ENCODE measurements at places on chromosomes 4 and X.

DNA sequence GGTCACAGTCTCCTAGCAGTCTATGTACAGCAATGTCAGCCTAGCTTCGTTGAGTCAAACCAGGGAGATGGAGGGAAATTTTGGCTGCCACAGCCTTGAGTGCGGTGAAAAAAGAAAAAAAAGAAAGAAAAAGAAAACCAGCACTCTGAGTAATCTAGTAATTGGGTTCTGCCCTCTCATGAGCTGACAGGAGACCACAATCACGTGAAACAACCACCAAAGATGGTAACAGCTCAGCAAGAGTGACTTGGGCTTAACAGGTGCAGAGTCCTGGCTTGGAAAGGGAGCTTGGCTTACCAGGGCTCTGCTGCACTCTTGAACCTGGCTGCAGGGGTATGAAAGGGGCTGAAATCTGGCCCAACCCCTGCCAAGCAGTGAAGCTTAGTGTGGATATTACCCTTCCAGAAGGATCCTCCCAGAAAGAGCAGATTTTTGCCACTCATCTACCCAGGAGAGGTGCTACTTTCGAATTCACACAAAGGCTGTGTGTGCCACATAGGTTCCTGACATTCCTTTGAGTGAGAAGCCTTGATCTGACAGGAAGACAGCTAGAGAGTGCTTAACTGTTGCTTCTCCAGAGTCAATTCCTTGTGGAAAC is 350.3 kb downstream of the PTTG2 start:
- DNase-seq, result no peak

DNA sequence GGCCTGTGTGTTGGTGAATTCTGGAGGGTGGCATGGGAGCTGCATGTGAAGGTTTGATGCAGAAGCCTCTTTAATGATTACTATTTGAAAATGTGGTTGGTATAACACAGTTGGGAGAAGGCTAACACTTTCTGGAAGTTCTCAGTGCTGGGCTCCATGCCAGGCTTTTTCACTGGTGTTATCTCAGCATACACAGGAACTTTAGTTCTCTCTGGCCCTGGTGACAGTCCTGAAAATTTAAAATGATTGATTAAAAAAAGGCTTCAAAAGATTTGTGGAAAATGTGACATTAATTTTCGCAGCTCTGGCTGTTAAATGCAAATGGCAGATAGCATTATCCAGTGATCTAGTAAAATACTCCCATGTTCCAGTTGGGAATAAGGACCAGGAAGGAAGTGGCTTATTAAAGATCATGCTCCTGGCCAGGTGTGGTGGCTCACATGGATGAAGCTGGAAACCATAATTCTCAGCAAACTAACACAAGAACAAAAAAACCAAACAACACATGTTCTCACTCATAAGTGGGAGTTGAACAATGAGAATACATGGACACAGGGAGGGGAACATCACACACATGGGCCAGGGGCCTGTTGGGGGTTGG is 36.6 kb downstream of the DIPK2B start:
- DNase-seq, result no peak

DNA sequence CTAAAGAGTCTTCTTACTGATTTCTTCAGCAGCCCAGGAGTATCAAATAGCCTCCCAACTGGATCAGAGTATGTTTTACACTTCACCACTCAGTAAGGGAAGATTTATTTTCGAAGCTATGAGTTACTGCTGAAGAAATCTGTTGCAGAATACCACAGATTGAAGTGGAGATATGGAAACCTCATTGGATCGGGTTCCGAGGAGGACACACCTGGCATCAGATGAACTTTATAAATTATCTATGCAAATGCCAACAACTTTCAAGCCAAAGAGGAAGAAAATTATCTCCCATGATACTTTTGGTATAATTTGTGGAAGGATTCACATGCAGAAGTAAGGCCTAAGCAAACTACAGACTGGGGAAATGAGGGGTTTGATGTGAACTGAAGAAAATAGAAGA is 515.9 kb upstream of the NDST4 start:
- DNase-seq, result no peak

DNA sequence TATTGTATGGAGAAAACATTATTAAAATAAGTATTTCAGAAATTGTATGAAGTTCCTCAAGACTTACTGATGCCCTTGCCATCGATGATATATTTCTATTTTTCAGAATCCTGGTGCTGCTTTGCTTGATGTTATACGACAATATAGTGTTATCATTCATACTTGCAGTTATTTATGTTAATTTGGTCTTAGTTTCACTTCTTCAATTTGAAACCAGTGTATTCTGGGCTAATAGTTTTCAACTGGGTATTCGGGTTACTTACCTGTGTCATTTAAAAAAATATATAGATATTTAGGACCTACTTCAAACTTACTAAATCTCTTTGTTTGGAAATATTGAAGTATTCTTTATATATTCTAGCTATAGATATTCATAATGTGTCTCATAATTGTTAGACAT is 1414.7 kb downstream of the C4orf33 start:
- no peak for DNase-seq

- DNase-seq, result no peak
Observed at GRCh38 chrX:15761564-15762191, 23.6 kb downstream of the CA5B start.

- DNase-seq, result no peak
Observed at GRCh38 chr4:118850488-118851173, 14.7 kb upstream of the SEC24D start.

- DNase-seq, result no peak
Observed at GRCh38 chrX:2898846-2899512, 30.2 kb downstream of the ARSD start.

DNA sequence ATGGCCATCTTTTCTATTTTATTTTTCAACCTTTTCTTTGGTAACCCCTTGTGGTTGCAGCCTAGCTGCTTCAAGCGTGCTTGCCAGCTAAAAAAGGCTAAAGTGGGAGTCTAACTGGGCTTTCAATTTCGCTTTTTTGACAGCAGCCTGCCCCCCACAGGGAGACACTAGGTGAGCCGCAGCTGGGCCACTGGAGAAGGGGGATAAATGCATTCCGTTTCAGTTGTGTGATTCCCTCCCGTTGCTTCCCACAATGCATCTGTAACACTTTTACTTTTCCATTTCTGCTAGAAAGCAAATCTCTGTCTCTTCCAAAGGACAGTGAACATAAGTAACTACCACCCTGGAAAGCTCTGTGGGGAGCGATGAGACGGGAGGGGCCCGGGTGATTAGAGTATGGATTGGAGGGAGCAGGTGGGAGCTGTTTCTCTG is 86.3 kb upstream of the RAPGEF2 start:
- DNase-seq, result no peak

DNA sequence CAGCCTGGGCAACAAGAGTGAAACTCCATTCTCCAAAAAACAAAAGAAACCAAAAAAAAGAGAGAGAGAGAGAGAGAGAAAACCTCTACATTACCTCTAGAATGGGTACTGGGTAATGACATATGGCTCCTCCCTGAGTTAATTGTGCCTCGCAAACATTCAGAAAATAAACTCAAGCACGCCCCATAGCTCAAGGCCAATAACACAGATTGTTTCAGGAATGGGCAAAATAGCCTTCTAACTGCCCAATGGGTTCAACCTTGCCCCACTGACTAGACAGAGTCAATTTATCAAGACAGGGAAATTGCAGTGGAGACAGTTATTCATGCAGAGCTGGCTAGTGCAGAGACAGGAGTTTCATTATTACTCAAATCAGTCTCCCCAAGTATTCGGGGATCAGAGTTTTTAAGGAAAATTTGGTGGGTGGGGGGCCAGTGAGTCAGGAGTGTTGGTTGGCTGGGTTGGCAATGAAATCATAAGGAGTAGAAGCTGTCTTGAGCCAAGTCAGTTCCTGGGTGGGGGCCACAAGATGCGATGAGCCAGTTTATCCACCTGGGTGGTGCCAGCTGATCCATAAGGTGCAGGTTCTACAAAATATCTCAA is 25.1 kb downstream of the NIPAL1 start:
- DNase-seq, result no peak

DNA sequence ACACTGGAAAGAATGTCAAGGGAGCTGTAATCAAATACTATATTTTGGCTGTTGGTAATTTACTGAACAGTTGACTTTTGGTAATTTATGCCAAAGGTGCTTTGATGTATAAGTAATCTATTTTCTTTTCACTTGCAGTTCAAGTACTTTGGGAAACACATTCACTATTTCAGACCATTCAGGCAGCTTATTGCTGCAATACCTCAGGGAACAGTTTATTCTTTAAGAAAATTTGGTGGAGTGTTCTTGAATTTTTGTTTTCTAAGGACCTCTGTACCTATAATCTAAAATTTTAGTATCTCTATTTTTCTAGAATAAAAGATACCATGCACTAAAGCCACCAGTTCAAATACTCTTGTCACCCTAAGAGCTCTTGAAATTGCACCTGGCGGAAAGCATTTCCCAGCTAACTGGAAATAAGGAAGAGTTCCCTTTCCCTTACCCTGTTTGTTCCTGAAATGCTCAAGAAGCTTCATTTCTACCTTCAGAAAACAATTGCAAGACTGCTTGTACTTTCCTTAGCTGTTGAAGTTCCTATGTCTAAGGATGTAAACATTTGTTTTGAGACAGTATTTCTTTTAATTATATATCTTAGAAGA is 633.5 kb upstream of the FAT1 start:
- DNase-seq, result no peak

DNA sequence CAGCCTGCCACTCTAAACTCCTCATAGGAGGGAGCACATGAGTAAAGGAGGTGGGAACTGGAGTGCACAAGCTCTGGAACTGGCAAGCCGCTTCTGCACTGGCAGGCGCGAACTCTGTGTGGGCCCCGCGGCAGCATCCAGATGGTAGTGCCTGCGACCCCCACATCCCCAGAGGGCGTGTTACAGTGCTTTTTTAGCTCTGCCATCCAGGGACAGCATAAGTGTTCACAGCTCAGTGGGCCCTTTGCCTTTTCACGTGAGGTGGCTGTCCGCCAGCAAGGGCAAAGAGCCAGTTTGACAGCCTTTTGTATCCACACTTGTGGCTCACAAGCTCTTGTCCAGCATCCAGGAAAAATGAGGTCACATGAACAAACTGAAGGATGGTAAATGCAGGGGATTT is 581.6 kb upstream of the DIAPH2 start:
- no peak for DNase-seq

DNA sequence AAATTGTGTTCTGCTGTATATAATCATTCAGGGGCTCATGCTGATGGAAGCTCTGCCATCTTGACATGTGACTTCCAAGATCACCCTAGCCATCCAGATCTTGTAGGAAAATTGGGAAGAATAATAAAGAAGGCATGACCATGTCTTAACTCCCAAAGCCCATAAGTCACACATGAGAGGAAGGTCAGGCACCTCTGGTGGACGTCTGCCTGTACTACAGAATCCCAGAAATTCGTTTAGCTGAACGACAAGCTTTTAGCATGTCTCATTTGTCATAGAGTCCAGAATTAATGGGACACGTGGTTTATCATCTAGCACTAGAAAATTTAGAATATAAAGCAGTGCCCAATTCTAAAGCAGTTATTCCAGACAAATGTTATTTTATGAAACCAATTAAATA is 212.7 kb downstream of the CENPC start:
- DNase-seq, result no peak

DNA sequence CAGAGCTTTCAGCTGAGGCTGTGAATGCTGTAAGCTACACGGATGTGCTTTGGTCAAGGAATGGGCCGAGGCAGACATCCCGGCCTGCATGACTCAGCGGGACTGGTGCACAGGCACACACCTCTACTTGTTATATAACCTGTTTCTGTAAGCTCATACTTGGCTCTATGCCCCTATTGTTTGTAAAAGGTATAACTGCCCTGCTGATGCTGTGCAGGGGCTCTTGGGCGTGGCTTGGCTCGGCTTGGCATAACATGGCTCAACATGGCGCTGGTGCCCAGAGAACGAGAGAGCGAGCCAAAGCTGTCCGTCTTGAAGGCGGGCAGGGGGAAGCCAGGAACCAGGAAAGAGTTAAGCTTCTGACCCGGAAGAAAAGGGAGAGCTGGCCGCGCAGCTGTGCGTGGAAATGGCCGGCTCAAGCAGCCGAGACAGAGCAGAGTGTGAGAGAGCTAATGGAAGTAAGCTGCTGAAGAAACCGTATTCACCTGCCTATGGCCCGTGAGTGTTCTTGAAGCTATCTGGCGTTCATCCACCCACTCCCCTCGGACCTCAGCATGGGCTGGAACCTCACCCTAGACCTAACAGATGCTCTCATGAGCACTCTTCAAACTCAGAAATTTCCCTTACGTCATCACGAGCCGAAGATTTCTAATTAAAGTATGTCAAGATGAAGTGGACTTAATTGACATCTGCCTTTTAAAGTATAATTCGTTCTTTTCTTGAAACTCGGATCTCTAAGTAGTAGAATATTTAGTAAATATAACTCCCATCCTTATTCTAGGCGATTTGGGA is 286.3 kb upstream of the AGA start:
- no peak for DNase-seq

DNA sequence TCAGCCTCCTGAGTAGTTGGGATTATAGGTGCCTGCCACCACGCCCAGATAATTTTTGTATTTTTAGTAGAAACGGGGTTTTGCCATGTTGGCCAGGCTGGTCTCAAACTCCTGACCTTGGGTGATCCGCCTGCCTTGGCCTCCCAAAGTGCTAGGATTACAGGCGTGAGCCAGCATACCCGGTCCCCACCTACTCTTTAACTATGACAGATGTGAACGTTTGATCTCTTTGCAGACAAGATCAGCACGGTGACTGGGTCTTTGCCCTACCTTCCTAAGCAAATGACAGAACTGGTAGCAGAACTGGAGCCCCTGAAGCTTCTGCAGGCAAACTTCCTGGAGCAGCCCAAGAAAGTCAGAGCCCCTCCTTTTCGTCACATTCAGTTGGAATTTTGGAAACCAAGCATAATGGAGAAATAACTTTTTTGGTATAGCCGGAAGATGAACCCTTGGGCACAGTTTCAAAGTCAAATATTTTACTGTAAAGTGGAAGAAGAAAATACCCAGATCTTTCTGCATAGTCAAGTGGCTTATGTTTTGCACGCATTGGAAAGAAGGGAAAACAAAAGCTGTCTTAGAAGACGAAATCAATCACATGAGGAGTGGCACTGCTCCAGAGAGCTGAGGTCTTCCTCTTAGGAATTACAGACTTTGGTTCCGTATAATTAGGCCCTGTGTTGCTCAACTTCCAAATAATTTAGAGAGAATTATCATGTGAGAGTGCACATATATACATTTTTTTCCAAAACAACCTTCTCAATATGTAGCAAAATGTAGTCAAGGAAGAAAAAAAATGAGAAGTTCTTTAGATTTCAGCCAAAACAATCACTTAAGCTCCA is 90.6 kb downstream of the SORBS2 start:
- no peak for DNase-seq

- DNase-seq, result no peak
Observed at GRCh38 chr4:138835832-138836533, 179.6 kb upstream of the NOCT start.

DNA sequence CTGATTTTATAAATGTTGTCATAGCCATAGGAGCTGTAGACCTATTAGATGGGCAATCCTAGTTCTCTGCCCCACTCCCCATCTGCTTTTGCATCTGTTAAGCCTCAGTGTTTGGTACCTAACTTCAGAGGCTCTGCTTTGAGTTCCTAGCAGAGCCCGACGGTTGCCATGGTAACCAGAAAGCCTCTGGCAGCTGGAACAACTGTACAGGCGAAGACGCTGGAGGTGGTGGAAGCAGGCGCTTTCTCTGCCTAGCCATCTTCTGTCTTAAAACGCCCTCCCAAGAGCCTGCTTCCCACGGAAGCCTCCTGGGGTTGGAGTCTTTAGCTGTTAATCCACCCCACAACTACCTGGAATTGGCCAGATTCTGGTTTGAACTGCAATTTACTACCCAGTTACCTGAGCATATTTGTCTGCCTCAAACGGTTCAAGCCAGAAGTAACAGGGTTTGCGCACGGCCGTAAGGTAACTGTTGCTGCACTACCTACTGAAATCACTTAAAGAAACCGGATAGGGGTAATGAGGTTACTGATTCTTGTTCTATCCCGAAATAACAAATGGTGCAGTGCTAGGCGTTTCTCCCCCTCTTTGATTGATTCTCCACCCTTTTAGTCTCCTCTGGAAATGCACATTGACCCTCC is 1.0 kb upstream of the GABRG1 start:
- DNase-seq, result no peak

All from activated B cell treated with CpG ODN at 0.5 μM for 24 hours (primary cell).